ENCODE measurements at places on chromosomes 5 and 9.
A peak's percentile ranks its signal among the peaks of the same experiment; 100 is the strongest.

DNA sequence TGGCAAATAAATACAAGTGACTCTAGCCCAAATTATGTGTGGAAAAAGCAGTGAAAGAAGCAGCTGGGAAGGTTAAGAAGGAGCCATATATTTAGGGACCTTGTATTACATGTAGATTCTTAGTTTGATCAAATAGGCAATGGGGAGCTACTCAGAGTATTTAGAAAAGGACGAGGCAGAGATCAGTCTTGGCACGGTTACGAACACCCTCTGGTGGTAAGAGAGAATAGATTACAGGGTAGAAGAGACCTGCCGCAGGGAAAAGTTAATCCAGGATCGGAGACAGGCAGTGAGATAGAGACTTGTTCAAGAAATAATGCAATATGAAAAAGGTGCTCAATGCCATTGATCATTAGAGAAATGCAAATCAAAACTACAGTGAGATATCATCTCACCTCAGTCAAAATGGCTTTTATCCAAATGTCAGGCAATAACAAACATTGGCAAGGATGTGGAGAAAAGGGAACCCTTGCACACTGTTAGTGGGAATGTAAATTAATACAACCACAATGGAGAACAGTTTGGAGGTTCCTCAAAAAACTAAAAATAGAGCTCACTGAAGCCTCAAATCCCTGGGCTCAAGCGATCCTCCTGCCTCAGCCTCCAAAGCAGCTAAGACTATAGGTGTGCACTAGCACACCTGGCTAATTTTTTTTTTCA lies 12.0 kb downstream of the INIP start:
- DNase-seq = no peak

DNA sequence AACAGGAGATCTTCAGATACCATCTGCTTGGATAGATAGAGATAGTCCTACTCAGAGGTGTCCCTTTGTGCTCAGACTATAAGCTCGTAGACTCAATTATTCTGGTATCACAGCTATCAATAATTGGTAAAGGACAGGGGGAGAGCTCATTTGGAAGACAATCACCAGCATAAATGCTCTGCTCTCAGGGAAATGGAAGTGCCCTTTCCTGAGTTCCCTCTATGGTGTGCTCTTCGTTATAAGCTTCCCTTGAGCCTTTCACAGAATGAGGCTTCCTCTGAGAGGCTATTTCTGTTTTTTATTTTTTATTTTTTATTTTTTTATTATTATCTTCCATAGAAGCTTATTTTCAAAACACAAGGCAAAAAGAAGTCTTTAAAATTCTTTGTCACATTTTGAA lies 1155.7 kb upstream of the DMAC1 start:
- DNase-seq = no peak

GRCh38 chr5:172412724-172413286 lies 41.5 kb downstream of the SH3PXD2B start:
- DNase-seq = no peak

DNA sequence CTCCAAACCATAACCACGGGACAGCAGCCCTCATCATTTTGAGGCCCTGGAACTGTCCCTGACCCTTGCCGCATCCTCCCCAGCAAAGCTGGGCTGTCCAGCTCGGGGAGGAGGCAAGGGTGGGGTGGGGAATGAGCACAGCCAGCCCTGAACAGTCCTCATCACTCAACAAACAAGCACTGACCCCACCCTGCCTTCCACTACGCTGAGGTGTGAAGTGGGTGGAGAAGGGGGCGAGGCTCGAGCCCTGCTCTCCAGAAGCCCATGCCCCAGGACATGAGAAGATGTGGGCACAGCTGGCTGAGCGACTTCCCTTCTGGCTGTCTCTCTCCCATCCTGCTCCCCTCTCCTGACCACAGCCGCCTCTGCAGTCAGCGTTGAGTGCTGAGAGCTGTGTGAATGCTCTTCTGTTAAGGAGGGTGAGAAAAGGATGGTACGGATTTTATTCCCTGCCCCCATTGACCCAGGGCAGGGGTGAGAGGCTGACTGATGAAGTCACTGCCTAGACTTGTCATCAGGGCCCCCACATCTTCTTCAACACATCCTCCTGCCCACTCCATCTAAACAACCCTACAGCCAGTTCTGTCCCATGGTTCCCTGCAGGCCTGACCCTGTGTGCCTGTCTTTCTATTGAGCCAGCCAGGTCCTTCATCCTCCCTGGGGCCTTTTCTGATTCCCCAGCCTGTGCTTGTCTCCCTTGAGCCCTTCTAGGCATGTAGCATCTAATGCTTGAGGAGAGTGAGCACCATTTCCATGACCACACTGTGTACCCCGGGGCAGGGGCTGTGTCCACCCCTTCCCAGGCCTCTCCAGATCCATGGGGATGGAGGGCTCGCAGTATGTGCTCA lies 276.0 kb downstream of the FSTL4 start:
- no peak for DNase-seq

DNA sequence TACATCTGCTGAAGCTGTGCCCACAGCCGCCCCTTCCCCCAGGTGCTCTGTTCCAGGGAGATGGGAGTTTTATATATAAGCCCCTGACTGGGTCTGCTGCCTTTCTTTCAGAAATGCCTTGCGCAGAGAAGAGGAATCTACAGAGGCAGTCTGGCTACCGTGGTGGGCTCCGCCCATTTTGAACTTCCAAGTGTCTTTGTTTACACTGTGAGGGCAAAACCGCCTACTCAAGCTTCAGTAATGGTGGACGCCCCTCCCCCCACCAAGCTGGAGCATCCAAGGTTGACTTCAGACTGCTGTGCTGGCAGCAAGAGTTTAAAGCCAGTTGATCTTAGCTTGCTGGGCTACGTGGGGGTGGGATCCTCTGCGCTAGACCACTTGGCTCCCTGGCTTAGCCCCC lies 41.3 kb downstream of the RANBP17 start:
- DNase-seq = no peak

- no peak for DNase-seq
These were observed 48.9 kb downstream of the PFDN1 start for GRCh38 chr5:140253985-140254384.

- DNase-seq = no peak
These were observed 146.6 kb downstream of the SEC61B start for GRCh38 chr9:99368341-99369326.

- DNase-seq = no peak
These were observed 22.1 kb downstream of the TRMO start for GRCh38 chr9:97900103-97900737.

DNA sequence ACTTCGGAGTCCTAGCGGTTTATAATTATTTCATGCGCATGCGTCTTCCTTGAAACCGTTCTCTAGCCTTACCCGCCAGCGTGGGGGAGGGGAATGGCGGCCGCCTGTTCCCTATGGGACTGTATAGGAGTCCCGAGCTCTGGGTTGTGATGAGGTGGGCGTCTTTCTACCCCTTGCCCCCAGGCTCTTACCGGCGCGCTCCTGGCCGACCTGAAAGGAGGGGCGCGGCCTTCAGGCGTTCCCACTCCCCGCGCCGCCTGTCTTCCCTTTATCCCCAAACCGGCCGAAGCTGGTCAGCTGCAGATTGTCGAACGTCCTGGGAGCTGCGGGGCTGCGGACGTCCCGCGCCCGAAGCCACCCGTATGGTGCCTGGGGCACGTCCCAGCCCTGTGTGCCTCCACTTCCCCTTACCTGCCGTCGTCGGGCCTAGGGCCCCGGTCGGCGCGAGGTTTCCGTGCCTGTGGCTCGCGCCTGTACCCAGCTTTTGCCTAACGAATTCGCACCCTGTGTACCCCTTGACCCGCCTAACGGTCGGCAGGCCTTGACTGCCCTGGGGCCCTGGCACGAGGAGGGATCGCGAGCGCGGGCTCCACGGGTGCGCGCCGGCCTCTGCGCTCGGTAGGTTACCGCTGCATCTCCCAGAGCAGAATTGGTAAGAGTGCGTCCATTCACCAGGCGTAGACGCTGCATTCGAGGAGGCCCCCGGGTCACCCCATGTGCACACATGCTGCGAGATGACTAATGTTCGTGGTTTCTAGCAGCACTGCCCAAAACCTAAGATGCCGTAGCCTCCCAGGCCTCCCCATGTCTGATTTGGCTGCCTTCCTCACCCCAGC lies 653 bp upstream of the HNRNPH1 start:
- peak; percentile 26 for DNase-seq

DNA sequence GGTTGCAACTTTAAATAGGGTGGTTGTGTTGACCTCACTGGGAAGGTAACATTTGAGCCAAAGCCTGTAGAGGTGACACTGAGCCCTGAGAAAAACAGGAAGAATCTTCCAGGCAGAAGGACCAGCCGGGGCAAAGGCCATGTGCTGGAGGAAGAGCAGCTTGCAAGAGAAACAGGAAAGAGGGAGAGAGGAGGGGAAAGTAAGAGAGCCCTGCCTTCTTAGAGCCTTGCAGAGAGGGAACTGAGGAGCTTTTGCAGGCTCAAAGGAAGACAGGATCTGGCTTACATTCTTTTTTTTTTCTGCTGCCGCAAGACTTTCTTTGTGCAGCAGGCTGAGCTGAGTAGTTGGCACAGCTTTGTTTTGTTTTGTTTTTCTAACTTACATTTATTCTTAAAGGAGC lies 17.4 kb downstream of the C9orf153 start:
- no peak for DNase-seq

DNA sequence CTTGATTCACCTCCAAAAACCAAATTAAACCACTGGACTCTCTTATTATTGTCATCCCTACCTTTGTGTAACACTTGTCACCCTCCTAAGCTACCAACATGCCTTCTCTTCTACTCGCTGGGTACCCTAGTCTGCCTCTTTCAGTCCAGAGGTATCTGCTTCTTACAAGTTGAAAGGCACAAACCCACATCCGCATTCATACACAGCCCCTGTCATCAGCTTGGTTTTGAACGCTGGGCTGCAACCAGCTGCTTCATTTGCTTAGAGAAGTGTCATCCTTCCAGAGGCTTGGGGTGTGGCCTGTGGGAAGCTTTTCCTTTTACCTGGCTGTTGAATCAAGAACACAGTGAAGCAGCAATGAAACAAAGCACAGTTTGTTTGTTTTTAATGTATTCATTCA lies 138.8 kb upstream of the WWC1 start:
- DNase-seq = no peak

GRCh38 chr5:109959652-109960051 lies 269.9 kb downstream of the MAN2A1 start:
- no peak for DNase-seq

DNA sequence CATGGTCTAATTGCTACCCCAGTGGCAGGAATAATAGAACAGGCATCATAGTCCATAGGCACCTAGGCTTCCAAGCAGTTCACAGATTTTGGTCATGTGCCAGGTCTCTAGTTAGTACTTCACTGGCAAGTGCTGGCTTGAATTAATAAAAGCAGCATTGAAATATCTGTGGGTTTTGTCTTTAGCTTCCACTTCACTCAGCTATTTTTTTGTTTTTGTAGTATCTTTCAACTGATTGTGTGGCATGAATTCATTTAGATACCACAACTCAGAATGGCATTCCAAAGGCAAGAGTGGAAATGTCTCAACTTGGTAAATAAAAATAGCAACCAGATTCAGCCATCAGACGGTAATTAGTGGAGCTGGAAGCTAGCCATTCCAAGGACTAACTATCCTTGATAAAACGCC lies 27.9 kb upstream of the ITGA2 start:
- no peak for DNase-seq

All from activated CD4-positive, alpha-beta T cell treated with anti-CD3 and anti-CD28 coated beads, Interleukin-2, amount 50 U/mL, for 4 hours (primary cell).